Renal cortical epithelial cell (primary cell): ENCODE measurements at places on chromosomes 4 and X. TPM values are rescaled to one million over a fixed set of nuclear protein-coding genes. Genes with fewer than 3 reads are reported as not detected.
A peak's percentile ranks its signal among the peaks of the same experiment; 100 is the strongest.

Gene OPRPN
- not detected in 2 replicates for total RNA-seq

GRCh38 chr4:3223346-3223745 lies 25.6 kb upstream of the MSANTD1 start:
- no peak for DNase-seq

DNA sequence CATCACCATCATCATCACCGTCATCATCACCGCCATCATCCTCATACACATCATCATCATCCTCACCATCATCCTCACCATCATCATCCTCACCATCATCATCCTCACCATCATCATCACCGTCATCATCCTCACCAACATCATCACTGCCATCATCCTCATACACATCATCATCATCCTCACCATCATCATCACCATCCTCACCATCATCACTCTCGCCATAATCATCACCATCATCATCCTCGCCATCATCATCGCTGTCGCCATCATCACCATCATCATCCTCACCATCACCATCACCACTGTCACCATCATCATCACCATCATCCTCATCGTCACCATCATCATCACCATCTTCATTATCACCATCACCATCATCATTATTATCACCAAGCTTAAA lies 19.8 kb upstream of the DHRSX start:
- DNase-seq: no peak

- DNase-seq: no peak
Observed at GRCh38 chr4:183435803-183436202, 8.6 kb upstream of the CDKN2AIP start.

Gene UBQLN2
- total RNA-seq: 12.2 and 34.4 TPM in 2 replicates

- no peak for DNase-seq
Observed at GRCh38 chr4:173061160-173061559, 107.5 kb upstream of the GALNT7 start.

Gene CT45A10
- total RNA-seq: not detected in 2 replicates

Gene MAGEE1
- total RNA-seq: 1.0 and 3.3 TPM in 2 replicates

DNA sequence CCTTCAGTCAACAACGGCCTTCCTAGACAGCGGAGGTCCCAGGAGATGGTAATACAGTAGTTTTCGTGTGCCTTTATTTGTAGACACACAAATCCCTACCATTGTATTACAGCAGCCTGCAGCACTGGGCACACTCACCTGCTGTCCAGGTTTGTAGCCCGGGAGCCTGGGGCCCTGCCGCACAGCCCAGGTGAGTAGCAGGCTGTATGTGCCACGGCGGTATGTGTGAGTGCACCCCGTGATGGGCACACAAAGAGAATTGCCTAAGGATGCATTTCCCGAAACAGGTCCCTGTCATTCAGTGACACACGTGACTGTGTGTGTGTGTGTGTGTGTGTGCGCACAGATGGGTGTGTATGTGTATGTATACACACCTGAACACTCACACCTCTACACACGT lies 8.1 kb upstream of the SLC25A6 start:
- DNase-seq: no peak

GRCh38 chr4:7487502-7487901 lies 52.8 kb upstream of the PSAPL1 start:
- DNase-seq: no peak

Gene POU3F4
- not detected in 2 replicates for total RNA-seq

Gene HTRA3
- total RNA-seq: 0.05 and 0.35 TPM in 2 replicates

- DNase-seq: no peak
Observed at GRCh38 chr4:142434519-142435224, 411.4 kb downstream of the INPP4B start.

DNA sequence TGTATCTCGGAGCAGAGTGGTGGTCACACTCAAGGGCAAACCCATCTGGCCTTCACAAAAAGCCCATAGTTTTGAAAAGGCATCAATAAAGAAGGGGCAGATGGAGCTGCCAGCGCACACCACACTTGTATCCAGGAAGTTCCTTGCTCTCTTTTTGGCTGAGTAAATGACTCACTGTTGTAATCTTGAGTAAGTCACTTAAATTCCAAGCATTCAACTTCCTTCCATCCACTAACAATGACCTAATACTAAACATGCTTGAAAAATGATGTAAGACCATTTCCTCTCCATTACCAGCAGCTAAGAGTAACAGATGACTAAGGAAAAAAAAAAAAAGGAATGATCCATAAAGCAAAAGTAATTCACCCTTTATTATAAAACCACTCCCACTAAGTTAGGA lies 32.4 kb upstream of the MYOZ2 start:
- peak; percentile 100 for DNase-seq

DNA sequence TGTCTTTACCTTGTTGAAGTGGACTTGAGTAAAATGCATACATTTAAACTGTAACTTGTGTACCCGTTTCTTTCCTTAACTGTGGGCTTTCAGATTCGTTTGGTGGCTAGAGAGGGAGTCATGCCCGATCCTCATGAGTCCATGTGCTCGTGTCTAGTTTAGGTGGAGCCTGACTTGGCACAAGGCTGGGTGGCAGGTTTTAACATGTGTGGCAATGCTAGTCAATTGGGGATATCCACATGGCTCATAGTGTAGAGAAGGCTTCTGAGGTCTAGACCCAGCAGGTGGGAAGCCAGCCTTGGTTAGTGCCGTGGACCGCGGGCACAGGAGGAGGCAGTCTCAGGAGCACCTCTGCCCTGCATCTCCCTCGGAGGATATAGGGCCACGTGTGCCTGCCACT lies 48.5 kb upstream of the CLCN4 start:
- no peak for DNase-seq

DNA sequence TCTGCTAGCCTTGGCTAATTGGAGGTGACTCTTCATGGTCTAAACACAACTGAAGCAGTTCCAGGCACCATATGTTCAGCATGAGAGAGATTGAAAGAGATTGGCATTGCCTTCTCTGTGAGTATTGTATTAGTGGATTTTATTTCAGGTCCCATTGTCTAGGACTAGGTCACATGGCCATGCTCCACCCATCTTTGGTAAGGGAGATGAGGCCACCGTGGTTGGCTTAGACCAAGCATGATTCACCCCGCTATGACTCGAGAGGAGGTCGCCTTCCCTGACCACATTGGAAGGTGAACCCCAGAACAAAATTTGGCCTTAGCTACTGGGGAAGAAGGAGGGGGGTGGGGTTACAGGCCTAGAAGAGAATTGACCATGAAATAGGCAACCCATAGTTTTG lies 109.9 kb upstream of the BCOR start:
- peak; percentile 48 for DNase-seq

DNA sequence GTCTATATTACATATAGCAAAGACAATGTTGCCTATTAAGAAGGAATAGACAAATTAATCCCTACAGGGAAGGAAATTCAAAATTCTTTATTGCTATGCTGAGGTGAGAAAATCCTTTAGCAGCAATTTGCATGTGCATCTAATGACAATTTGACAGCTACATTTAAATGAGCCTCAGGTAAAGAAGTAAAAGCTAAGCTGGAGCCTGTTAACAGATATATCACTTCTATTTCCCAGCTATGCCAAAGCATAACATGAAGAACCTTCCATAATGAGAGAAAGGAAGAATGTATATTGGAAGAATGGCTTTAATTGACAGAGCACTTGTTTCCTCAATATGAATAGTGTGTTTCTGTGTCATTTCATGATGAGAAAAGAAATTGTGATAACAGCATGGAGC lies 71.6 kb downstream of the BMP3 start:
- DNase-seq: no peak

Gene STOX2
- 4.5 and 16.4 TPM in 2 replicates for total RNA-seq

DNA sequence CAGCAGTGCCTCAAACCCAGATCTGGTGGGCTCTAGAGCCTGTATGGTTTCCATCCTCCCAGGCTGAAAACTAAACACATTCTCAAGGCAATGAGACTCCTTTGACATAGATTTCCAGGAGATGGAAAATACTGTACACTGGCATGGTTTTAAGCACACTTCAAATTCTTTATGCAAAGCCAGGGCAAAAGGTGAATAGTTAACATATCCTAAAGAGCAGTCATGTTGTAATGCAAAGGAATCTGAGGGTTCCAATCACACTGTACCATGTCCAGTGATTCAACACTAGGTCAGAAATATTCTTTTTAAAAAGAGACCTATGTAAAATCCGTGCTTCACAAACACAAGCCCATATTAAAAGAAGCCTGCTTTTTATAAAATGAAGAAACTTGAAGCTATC lies 195.3 kb downstream of the QDPR start:
- DNase-seq: no peak

Gene USO1
- total RNA-seq: 139 and 141 TPM in 2 replicates

Gene SLC4A4
- total RNA-seq: 12.0 and 41.6 TPM in 2 replicates

Gene PABPC1L2A
- total RNA-seq: not detected in 2 replicates

DNA sequence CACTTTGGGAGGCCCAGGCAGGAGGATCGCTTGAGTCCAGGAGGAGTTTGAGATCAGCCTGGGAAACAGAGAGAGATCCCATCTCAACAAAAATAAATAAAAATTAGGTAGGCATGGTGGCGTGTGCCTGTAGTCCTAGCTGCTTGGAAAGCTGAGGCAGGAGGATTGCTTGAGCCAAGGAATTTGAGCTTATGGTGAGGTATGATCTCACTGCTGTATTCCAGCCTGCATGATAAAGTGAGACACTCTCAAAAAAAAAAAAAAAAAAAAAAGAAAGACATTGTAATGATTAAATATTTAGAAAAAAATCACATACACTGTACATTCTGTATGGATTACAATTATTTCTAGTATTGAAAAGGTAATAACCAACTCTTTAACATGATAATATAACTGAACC lies 87.1 kb downstream of the SLIT2 start:
- no peak for DNase-seq

DNA sequence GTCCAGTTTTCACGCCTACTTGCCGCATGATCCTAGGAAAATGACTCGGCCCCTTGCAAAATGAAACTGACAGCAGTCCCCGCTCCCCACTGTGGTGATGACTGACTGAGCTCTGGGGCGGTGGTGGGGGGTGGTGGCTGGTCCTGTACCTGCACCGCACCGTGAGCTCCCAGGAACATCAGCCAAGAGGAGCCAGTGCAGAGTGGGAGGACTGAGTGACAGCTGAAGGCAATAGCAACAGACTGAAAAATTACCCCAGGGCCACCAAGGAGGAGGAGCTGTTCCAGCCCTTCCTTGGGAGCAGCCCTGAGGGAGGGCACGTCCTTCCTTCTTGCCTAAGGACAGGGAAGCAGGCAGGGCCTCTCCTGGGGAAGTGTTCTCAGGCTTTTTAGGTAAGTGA lies 2.4 kb upstream of the C4orf50 start:
- DNase-seq: no peak

Gene LINC00632
- under 0.01 and 0.35 TPM in 2 replicates for total RNA-seq

Gene GPR34
- not detected in 2 replicates for total RNA-seq

GRCh38 chr4:26001413-26001812 lies 87.4 kb downstream of the SMIM20 start:
- no peak for DNase-seq

DNA sequence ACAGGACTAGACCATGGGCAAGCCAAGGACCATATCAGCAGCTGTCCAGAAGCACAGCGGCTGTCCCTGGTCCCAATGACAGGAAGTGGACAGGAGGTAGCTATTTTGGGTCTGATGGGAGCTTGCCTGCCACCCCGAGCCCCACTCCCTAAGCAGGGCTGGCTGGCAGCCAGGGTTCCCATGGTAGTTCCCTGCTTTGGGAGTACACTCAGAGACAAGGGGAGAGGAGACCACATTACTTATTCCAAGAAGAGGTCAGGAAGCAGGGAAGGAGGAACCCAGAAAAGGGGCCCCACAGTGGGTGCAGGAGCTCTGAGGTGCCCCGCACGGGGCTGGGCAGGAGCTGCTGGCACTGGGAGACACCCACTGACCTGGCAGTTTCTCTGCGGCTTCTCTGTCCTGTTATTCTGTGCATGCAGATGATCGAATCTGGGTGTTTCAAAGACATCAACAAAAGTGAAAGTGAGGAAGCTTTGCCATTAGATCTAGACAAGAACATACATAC lies 36.3 kb downstream of the HTT-AS start:
- no peak for DNase-seq

Gene PRSS12
- total RNA-seq: 2.0 and 10.8 TPM in 2 replicates

Gene FAM50A
- 65.8 and 71.8 TPM in 2 replicates for total RNA-seq

DNA sequence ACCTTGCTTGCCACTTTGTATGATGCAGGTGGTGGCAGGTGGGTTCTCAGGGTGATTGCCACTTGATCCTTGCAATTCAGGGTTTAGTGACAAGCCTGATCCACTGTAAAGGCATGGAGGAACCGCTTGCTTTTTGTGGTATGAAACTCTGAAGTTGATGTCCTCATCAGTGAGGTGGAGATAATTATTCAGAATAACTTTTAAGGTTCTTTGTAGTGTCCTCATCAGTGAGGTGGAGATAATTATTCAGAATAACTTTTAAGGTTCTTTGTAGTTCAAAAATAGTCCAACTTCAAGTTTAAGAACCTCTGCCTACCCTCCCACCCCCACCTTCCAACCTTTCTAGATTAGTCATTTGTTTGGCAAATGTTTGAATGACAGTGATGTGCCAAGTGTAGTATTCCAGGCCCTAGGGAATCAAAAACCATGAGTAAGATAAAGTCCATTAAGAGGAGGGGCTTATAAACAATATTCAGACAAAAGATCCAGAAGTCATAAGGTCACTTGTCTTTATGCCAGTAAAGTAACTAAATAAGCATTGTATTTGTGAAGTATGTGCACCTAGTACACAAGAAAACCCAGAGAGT lies 51.2 kb downstream of the DCUN1D4 start:
- peak; percentile 77 for DNase-seq

GRCh38 chr4:107843391-107843790 lies 18.7 kb downstream of the SGMS2 start:
- no peak for DNase-seq

DNA sequence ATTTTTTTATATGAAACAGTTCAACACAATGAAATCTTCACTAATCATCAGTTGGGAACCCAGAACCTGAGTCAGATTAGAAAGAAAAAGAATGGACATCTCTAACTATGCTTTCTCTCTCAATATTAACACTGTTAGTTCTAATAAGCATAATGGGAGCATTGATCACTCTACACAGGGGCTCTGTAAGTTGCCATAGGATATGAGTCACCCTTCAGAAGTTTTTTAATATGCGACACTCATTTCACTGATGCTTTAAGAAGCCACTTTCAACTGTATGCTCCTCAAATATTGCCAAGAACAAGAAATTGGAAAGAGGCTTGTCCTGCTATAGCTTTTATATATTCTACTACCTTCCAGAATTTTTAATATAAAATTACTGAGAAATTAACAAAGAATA lies 187.0 kb downstream of the AASDH start:
- DNase-seq: no peak

DNA sequence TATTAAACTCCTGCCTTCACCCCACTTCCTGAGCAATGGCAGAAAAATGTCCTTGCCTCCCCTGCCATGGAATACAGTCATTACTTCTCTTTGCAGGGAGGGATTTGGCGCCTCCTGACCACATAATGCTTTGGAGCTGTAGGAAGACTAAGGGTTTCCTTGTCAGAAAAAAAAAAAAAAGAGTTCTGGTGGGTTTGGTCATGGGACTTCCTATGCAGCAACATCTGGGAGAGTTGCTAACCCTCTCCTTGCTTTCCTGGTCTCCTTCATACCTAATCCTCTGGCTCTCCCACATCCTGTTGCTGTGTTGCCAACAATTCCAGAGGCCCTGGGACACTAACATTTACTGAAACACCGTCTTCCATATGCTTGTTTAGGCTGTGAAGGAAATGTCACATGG lies 75.1 kb upstream of the MBNL3 start:
- no peak for DNase-seq
